Activated naive CD8-positive, alpha-beta T cell treated with anti-CD3 and anti-CD28 coated beads, Interleukin-2, amount 10 ng/mL, durations not matched to agents 7 days and 5 days (primary cell): ENCODE measurements at places on chromosomes 1 and 21.

DNA sequence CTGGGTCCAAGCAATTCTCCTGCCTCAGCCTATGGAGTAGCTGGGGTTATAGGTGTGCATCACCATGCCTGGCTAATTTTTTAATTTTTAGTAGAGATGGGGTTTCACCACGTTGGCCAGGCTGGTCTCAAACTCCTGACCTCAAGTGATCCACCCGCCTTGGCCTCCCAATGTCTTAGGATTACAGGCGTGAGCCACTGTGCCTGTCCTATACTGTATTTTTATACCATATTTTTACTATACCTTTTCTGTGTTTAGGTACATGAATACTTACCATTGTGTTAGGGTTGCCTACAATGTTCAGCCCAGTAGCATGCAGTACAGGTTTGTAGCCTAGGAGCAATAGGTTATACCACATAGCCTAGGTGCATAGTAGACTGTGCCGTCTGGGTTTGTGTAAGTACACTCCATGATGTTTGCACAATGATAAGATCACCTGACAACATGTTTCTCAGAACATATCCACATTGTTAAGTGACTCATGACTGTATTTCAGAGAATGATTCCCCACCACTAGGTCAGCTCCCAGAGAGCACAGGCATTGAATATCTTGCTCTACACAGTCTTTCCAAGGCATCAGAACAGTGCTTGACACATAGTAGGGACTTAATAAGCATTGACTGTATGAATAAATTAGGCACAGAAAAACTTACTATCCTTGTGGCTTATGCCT, 6.0 kb upstream of the CITED4 start:
- no peak for DNase-seq

- no peak for DNase-seq
Measured at GRCh38 chr1:218401998-218402785, 57.1 kb downstream of the TGFB2 start.

DNA sequence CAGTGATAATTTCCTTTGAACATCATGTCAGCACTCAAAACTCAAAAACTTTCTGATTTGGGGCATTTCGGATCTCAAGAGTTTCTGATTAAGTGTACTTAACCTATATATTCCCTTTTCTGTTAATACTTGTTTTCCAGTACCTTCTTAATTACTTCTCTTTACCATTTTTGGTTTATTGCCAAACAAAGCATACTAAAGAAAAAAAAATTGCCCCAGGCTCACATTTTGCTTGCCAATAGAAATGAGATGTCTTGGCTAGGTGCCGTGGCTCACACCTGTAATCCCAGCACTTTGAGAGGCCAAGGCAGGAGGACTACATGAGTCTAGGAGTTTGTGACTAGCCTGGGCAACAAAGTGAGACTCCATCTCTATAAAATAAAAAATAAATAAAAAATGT, 4.8 kb downstream of the PSMD4 start:
- DNase-seq, result no peak

DNA sequence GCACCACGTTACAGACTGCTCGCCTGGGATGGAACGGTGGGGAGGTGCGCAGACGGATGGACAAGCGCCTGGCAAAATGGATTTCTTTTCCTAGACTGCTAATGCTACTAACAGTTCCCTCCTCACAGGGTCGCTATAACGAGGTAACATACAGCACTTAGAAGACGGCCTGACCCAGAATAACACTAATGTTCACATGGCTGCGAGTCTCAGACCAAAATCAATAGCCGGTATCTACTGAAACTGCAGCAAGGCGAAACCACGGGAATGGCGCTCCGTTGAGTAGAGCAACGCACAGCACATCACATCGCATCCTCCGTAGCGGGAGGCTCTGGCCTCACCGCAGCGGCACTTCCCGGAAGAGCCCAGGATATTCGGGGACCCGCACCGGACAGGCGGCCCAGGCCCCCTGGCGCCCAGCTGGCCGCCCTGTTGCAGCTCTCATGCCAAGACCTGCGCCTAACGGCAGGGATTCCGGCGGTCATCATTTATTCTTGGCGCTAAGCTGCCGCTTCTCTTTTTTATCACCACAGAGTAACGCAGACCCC, 46.6 kb downstream of the VPS26C start:
- DNase-seq, result no peak

- no peak for DNase-seq
Measured at GRCh38 chr1:53037159-53037558, 24.9 kb upstream of the PODN start.

GRCh38 chr1:10146391-10146790, 64.0 kb upstream of the KIF1B start:
- no peak for DNase-seq

- no peak for DNase-seq
Measured at GRCh38 chr1:237146241-237146640, 104.3 kb downstream of the RYR2 start.

DNA sequence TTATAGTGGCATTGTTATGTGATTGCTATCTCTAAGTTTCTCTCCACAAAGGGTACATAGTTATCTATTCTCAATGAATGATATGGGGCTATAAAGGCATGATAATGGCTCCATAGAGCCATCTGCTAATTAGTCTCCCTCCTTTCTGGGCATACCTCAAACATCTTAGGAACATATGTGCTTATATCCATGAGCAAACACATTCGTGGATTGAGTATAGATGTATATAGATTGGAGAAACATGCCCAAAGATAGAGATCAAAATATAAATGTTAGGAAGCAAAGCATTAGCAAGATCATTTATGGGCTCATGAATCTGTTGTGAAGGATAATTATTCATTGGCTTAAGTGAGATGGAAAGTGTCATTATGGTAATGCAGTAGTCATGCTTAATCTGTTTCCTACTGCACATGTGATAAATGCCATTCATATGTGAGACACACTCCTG, 155.8 kb upstream of the UBE2U start:
- DNase-seq, result no peak

GRCh38 chr21:39012326-39013230, 170.7 kb downstream of the PSMG1 start:
- DNase-seq, result no peak

- no peak for DNase-seq
Measured at GRCh38 chr1:162214202-162214601, 144.7 kb downstream of the NOS1AP start.

- DNase-seq, result no peak
Measured at GRCh38 chr1:31199949-31200348, 39.7 kb downstream of the NKAIN1 start.

DNA sequence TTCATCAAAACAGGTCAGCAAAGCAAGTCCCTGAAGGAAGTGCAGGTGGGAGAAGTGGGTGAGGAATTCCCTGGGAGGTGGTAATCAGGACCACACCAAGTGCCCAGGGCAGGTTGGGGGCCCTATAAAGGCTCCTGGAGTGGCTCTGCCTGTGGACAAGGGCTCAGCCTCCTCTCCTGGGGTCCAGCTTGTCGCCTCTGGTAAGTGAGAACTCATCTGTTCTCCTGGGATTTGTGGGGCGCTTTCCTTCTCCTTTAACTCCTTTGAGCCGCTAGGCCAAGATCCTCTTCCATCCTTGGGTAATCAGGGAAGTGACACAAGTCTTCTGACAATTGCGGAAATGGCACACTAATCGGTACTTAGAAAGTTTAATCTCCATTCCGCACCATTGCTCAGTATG, at the start of gene SPRR4:
TSS of gene SPRR4 (plus strand) at position 154 of the 400 bp plus-strand sequence. CDS start 1,243 bp downstream, outside the sequence.
- DNase-seq, result no peak

DNA sequence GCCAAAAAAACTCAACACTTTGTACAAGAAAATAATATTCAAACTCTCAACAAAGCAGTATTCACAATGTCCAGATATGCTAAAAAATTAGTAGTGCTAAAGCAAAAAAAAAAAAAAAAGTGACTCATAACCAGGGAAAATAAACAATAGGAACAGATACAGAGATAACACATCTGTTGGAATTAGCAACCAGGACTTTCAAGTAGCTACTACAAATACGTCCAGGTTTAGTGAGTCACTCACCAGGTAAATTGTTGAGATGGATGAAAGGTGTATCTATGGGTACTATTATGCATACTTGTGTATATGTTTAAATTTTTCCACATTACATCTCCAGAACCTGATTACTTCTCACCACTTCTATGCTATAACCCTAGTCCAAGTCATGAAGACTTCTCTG, 144.8 kb upstream of the SLC35F3 start:
- no peak for DNase-seq

DNA sequence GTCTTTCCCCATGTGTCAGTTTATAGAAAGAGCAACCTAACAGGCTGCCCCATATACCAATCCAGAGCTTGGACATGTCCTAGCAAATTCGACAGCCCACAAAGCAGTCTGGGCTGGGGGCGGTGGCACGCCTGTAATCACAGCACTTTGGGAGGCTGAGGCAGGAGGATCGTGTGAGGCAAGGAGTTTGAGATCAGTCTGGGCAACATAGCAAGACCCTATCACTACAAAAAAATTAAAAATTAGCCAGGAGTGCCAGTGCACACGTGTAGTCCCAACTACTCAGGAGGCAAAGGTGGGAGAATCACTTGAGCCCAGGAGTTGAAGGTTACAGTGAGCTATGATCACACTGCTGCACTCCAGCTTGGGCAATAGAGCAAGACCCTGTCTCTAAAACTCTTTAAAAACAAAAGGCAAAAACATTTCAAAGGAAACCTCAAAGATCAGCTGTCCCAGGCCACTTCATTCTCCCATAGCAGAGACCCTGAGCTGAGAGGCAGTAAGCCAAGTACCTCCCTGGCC, 54.4 kb downstream of the SETD4 start:
- no peak for DNase-seq

DNA sequence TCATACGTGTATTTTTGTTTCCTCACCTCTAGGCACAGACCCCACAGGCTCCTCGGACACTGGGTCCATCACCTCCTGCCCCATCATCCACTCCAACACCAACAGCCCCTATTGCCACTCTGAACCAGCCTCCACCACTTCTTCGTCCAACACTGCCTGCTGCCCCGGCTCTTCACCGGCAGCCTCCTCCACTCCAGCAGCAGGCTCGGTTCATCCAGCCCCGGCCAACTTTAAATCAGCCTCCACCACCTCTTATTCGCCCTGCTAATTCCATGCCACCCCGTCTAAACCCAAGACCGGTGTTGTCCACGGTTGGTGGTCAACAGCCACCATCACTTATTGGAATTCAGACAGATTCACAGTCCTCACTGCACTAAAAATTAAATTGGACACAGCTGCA, 13.2 kb upstream of the TRAF5 start:
- no peak for DNase-seq

- DNase-seq, result no peak
Measured at GRCh38 chr1:230392920-230393521, 33.1 kb downstream of the PGBD5 start.

- DNase-seq, result no peak
Measured at GRCh38 chr1:207009945-207010344, 22.6 kb downstream of the C1orf116 start.

DNA sequence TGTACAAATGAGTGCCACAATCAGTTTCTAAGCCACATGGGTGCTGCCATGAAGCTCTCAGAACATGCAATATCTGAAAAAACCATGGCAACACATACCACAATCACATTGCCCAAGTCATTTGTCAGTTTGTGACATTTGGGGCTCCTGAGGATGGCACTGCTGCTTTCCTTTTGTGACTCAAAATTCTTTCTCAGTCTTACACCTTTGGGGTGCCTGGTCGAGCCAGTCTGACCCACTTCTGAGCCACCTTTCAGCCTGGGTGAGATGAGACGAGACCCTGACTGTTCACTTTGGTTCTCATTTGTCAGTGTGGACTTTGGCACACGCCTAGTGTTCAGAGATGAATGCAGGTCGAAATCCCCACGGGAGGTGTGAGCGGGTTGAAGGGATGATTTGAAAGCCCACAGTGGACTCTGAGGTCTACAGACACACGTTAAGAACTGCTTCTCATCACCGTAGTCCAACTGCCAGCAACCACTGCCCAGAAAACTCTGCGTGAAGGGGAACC, 8.0 kb downstream of the BATF3 start:
- no peak for DNase-seq

DNA sequence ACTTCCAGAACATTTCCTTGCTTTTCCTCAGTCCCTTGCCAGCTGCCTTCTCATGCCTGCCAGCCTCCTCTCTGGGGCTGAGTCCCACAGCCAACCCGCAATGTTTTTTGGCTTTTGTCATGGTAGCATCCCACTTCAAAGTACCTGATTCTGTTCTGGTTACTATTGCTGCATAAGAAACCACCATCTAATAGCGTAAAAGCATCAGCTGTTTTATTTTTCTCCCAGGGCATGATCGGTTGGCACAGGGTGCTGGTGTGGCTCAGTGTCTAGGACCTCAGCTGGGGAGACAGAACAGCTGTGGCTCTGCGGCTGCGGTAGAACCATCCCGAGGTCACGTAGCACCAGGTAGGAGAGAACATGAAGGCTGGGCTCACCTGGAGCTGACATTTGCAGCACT, 8.9 kb upstream of the PRMT2 start:
- no peak for DNase-seq

DNA sequence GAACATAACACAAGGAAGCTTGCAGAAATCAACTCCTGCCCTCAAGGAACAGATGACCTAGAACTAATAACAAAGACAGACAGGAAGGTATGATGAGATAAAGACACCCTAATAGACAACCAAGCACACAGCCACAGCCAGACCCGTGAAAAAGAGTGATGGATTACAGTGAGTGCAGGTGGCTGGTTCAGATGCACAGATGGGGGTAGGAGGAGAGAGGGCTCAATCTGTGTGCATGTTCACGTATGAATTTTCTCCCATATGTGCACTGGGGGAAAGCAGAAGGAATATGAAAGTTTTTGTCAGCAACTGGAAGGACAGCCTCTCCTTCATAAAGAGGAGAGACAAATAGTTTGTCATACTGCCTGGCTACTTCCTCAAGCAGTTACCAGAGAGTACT, 367.1 kb downstream of the PBX1 start:
- no peak for DNase-seq

DNA sequence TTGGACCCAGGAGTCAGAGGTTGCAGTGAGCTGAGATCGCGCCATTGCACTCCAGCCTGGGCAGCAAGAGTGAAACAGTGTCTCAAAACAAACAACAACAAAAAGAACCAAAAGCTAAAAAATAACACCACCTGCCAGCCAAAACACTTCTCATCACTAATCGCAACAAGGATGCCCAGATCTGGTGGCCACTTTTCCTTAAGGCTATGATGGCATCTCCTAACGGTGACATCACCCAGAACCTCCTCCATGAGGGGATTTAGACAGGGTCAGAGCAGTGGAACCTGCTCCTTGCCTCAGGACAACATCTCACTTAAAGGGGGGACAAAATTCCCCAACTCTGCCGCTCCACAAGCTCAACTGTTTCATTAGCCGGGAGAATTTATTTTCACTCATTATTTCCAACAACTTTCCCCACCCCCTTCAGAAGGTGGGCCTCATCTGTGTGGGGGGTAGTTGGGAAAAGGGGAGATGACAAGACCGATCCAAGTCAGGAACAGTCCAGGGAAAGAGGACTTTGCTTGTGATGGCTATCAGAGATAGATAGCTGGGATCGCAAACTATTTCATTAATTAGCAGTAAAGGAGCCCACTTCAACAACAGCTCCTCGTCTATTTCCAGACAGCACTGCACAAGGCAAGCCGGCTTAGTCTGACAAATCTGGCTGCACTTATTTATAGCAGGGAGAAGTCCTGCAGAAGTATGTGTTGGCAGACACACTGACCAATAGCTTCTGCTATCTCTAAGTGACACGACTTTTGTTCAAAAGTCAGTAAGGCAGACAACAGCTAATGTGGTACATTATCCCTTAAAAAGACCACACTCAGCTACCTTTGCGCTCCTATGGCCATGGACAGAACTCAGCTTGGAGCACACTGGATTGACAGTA, 2.6 kb downstream of the PABPC4 start:
- DNase-seq, result no peak
